ENCODE measurements at places on chromosomes 5 and 9.

GRCh38 chr5:117210796-117211195 lies 636.2 kb upstream of the SEMA6A start:
- no peak for DNase-seq

GRCh38 chr9:117412006-117412715 lies 2.7 kb downstream of the ASTN2 start:
- no peak for DNase-seq

- no peak for DNase-seq
Measured at GRCh38 chr5:151420127-151420526, 27.3 kb upstream of the SLC36A1 start.

GRCh38 chr9:28984016-28984415 lies 1410.7 kb upstream of the C9orf72 start:
- no peak for DNase-seq

GRCh38 chr5:88952996-88953643 lies 70.1 kb upstream of the MEF2C start:
- no peak for DNase-seq

DNA sequence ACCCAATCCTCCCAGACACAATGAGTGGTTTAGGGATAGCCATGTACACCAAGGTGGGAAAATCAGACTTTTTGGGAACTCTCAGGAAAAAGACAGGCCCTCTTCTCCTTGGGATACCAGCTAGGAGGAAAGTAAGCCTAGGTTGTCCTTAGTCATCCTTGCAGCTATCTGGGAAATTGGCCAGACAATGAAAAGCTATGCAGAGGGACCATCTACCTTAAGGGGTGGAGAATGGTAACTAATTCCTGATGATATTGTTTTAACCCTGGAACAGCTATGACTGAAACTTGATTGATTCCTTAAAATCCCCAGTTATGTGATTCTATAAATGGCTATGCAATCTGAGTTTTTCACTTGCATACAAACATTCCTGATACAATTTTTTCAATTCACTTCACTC lies 88.9 kb upstream of the BNC2 start:
- no peak for DNase-seq

- DNase-seq: peak; percentile 65
Measured at GRCh38 chr5:64767959-64768357, 533 bp downstream of the SREK1IP1 start.

- DNase-seq: no peak
Measured at GRCh38 chr5:77847814-77848290, 71.7 kb upstream of the TBCA start.

DNA sequence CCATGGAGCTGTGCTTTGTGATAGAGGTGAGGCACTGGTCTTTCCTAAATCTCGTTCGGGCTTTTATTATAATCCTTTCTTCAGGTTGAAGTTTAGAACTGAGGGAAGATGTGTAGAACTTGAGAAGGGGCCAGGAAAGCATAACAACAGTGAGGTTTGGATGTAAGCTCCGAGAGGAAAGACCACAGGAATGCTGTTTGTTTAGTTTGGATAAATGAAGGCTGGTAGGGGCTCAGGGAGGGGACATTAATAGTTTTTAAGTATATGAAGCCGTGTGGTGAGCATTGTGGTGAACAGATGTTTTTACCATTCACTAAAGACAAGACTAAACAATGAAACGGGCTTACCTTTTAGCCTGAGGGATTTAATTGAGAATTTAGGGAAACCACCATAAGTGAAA lies 130.8 kb downstream of the ARHGAP26 start:
- no peak for DNase-seq

GRCh38 chr5:17925276-17925675 lies 291.0 kb downstream of the TAF11L14 start:
- no peak for DNase-seq

GRCh38 chr9:107106416-107106815 lies 176.7 kb upstream of the RAD23B start:
- no peak for DNase-seq
